ENCODE measurements at places on chromosomes 7 and 10. TPM values are rescaled to one million over a fixed set of nuclear protein-coding genes. Genes with fewer than 3 reads are reported as not detected.

SP4 gene
- total RNA-seq = 1.2 TPM

GBF1 gene
- total RNA-seq = 24.7 TPM

IDI2 gene
- not detected for total RNA-seq

SPDYE16 gene
- total RNA-seq = not detected

RGR gene
- total RNA-seq = not detected

SAMD9 gene
- total RNA-seq = 3.3 TPM

GJC3 gene
- total RNA-seq = not detected

GRM3 gene
- not detected for total RNA-seq

PRPS1L1 gene
- not detected for total RNA-seq

POLL gene
- total RNA-seq = 13.9 TPM

ATOH7 gene
- 0.10 TPM for total RNA-seq

CPA4 gene
- 8.4 TPM for total RNA-seq

POLR3A gene
- 12.1 TPM for total RNA-seq

SLC35G1 gene
- 9.1 TPM for total RNA-seq

HECW1 gene
- 17.2 TPM for total RNA-seq

DNAJC12 gene
- 57.0 TPM for total RNA-seq

STEAP2 gene
- total RNA-seq = 4.4 TPM

ALOX5 gene
- 0.29 TPM for total RNA-seq

ERV3-1 gene
- 3.8 TPM for total RNA-seq

SUN3 gene
- 0.09 TPM for total RNA-seq

FOXI2 gene
- not detected for total RNA-seq

TRIL gene
- not detected for total RNA-seq

HYAL4 gene
- not detected for total RNA-seq

RPP30 gene
- 52.6 TPM for total RNA-seq

VWA2 gene
- total RNA-seq = 0.05 TPM

AQP1 gene
- total RNA-seq = 0.52 TPM

NEURL1 gene
- total RNA-seq = 0.75 TPM

TWIST1 gene
- total RNA-seq = 3.2 TPM

RARRES2 gene
- total RNA-seq = not detected

HNRNPA2B1 gene
- 1,094 TPM for total RNA-seq

RUFY2 gene
- 8.1 TPM for total RNA-seq

GPER1 gene
- 1.2 TPM for total RNA-seq

CYP2C18 gene
- not detected for total RNA-seq

DLX5 gene
- total RNA-seq = not detected

SFXN2 gene
- total RNA-seq = 4.1 TPM

CHN2 gene
- total RNA-seq = 0.38 TPM

EVX1 gene
- 0.13 TPM for total RNA-seq

SLC26A3 gene
- not detected for total RNA-seq

ADAM22 gene
- total RNA-seq = 0.33 TPM

SPDYE2B gene
- total RNA-seq = not detected

C10orf105 gene
- not detected for total RNA-seq

CCDC7 gene
- total RNA-seq = 0.61 TPM

EXOSC1 gene
- total RNA-seq = 54.8 TPM

SYT15B gene
- total RNA-seq = 2.5 TPM

TEX47 gene
- not detected for total RNA-seq

PYROXD2 gene
- total RNA-seq = 3.9 TPM

WDR86 gene
- total RNA-seq = 0.11 TPM

EGR2 gene
- 0.21 TPM for total RNA-seq

AOAH gene
- 0.15 TPM for total RNA-seq

ANK3 gene
- total RNA-seq = 0.59 TPM

MRC1 gene
- total RNA-seq = 0.03 TPM

Data from A549 treated with Hydrocortisone at 1 μM for 4 hours (cell line).